ENCODE measurements at places on chromosomes 7 and 10.

- no peak for DNase-seq
These were observed 21.0 kb downstream of the PWWP2B start for GRCh38 chr10:132417957-132418441.

DNA sequence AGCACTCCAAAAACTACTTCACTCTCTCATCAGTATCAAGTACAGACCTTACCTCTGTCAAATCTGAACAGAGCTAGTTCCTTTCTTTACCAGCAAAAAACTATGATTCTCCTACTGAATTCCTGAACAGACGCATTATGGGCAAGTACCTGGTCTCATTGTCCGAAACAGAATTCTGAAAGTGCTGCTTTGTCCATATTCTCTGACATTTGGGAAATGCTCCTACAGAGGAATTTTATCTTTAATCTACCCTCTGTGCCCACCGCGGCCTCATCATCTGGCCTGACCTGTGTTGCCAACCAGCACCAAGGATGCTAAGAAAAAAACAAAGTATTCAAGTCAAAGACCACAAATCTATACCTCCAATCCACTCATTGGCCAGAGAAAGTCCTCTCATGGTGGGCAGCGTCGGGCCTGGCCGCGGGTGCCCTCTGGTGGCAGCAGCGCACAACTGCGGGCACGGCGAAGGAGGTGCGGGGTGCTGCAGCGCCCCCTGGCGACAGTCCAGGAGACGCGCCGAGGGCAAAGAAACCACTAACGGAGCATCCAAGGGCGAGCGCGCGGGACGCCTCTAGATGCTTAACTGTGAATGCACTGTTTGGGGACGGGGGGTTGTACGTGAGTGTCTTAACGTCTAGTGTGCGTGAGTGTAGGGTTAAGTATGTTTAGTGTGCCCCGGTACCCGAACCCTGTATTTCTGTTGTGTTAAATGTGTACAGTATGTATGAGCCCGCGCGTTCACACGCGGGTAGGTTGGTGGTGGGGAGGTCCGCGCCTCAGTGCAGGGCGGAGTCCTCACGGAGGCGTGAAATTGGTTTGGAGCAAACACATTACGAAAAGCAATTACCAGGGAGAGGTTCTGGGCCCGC, 5.0 kb upstream of the GBX1 start:
- peak; percentile 73 for DNase-seq

- no peak for DNase-seq
These were observed 3.3 kb downstream of the NPS start for GRCh38 chr10:127552446-127552845.

DNA sequence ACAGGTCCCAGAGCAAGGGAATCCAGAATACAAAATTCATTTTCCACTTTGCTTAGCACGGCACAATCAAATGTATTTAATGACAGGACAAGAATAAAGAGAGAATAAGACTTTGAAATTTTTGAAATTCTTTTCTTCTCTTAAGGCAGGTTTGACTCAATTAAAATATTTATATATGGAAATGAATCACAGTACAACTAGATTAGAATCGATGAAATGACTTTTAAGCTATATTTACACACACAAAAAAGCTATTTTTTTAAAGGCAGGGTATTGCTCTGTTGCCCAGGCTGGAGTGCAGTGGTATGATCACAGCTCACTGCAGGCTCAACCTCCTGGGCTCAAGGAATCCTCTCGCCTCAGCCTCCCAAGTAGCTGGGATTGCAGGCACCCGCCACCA, 265.4 kb upstream of the SLC26A5 start:
- no peak for DNase-seq

GRCh38 chr10:59687657-59688056, 22.0 kb downstream of the SLC16A9 start:
- no peak for DNase-seq

DNA sequence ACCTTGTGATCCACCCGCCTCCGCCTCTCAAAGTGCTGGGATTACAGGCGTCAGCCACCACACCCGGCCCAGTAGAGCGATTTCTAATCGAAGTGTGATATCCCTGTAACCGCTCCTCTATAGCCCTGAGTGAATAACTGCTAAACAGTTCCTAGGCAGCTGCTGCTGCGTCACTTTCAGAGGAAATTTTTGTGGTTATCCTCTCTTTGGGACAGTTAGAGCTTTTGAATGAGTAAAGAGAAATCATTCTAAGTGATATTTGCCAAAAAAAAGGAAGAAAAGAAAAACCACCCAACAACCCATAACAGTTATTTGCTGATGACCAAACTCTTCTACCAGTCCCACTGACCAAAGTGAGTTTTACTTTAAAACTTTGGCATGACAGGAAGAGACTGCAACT, 59.9 kb downstream of the MKX start:
- DNase-seq = no peak

GRCh38 chr7:16205466-16205865, 215.9 kb downstream of the CRPPA start:
- DNase-seq = no peak

DNA sequence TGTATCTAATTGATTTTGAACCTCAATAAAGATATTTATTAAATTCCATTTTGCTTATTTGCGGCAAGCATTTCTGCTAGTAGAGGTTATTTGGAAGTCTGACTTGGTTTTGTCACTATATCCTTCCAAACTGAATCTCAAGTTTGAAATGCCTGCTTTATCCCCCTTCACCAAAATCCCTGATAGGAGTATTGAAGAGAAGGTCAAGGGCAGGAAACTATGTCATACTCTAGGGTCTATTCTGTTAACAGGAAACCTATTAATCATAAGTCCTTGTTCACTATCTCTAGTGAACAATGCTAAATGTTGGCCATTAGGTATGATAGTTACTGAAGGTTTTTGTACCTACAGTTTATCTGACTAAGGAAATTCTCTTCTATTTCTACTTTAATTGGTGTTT, 11.5 kb downstream of the GNAT3 start:
- no peak for DNase-seq

GRCh38 chr7:128450409-128450808, 5.3 kb upstream of the HILPDA start:
- DNase-seq = no peak

- DNase-seq = no peak
These were observed 32.6 kb upstream of the AGMO start for GRCh38 chr7:15594461-15594860.

- no peak for DNase-seq
These were observed 311.2 kb upstream of the SEMA3D start for GRCh38 chr7:85498031-85498430.

GRCh38 chr7:92061154-92061553, 73.1 kb downstream of the CYP51A1 start:
- DNase-seq = no peak

DNA sequence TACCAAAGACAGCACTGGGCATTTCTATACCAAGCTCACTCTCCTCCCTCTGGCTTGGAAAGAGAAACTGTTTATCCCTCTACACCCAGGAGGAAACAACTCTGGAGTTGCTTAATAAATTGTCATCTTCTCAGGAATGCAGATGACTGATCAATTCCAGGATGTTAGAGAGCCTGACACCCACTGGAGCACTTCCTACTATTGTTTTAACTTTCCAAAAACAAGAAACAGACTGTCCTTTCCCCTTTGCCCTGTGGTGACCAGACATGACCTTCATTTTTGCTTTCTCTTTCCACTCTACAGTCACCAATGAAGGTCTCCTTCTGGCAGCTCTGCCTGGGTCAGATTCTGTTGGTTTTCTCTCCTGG, 19.6 kb downstream of the GIMAP4 start:
- DNase-seq = no peak

- peak; percentile 91 for DNase-seq
These were observed 82.7 kb downstream of the SPAG6 start for GRCh38 chr10:22427890-22428571.

DNA sequence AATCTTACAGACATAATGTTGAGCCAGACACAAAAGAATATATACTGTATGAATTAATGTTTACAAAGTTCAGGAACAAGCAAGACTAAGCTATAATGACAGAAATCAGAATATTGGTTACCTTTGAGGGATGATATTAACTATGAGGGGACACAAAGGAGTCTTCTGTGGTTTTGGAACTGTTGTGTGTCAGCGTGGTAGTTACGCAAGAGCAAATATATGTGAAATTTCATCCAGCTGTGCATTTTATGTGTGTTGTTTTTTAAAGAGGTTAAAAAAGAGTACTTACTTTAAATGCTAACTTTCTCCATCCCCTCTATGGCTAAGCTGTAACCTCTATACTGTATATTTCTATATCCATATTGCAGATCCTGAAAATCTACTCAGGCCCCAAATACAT, 14.9 kb downstream of the SLC25A28 start:
- DNase-seq = no peak

- DNase-seq = peak; percentile 72
These were observed 73.1 kb upstream of the HECW1 start for GRCh38 chr7:43039346-43039745.

GRCh38 chr7:125926621-125927020, 997.0 kb upstream of the POT1 start:
- no peak for DNase-seq

DNA sequence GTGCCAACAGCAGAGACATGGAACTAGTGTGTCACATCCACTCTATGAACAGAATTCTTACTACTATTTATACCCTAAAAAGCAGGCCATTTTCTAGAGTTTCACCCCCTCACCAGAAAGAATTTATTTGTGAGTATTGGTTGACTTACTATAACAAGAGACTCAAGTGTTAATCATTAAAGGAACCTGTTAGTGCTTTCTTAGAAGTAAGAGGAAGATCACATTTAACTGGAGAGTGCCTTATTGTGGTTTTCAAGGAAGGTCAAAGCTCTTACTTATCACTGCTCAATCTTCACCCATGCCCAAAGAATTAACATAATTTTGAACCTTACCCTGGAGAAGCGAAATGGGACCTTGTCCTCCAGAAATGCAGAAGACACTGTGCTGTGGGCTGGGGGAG, 169.3 kb upstream of the PRSS1 start:
- no peak for DNase-seq

- DNase-seq = peak; percentile 94
These were observed 1.8 kb downstream of the PFKFB3 start for GRCh38 chr10:6204341-6205191.

GRCh38 chr10:62047960-62048383, 146.5 kb downstream of the ARID5B start:
- DNase-seq = peak; percentile 73

DNA sequence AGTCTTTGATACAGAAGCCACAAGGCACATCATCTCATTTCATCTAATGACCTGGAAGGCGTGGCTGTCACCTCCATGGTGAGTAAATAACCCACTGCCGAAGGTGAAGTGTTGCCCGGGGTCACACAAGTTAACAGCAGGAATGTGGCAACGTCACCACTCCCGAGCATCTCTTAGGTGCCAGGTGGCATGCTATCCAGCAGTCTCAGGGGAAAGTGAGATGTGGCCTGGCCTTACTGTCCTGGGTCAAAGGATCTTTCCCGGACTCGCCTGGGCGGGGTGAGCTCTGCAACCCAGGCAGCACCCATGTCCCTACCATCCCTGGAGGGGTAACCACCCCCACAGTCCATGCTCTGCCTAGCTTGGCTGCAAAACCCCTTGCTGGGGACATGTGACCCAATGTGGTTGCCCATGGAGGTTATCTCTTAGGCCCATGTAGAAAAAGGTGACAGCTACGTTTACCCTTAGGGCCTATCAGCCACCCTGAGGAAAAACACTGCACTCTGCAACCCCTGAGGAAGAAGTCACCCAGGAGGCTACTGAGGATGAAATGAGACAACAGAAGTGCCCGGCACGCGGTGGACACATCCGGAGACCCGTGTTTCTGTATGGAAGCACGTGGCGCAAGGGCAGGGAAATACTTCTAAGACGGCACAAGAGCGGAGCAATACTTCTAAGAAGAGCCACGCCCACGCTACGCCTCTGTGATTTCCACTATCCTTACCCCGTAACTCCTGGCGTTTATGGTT, 52.0 kb downstream of the BAIAP2L1 start:
- no peak for DNase-seq

DNA sequence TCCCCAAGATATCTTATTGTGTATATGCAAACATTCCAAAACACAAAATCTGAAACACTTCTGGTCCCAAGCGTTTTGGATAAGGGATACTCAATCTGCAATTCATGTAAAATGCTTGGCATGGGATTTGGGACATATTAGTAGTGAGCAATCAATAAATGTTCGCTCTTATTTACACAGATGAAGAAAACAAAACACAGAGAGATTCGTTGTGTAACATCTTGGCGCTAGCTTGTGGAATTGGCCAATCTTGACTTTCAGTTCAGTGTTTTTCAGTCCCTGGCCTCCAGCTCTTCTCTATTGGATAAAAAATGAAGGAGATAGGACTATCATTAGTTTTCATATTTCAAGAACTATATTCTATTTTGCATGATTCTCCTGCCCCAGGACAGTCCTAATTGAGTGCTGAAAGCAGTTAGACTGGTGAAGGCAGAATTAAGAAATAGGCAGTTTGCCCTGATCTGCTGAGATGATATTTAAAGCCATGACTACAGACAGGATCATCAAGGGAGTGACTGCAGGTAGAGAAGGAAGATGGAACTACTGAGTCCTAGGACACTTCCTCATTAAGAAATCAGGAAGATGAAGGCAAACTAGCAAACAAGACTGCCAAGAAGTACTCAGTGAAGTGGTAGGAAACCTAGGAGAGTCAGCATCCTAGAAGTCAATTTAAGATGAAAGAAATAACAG, 1.8 kb downstream of the PNLIPRP3 start:
- DNase-seq = no peak

DNA sequence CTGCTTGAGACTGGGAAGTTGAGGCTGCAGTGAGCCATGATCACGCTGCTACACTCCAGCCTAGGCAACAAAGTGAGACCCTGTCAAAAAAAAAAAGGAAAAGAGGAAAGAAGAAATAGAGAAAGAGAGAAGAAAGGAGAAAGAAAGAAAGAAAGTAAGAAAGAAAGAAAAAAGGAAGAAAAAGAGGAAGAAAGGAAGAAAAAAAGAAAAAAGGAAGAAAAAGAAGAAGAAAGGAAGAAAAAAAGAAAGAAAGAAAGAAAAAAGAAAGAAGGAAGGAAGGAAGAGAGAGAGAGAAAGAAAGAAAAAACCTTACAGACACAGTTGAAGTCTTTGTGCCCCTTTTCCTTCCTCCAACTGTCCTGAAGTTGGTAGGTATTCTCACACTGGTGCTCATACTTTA, 26.6 kb upstream of the LEP start:
- no peak for DNase-seq

GRCh38 chr10:87590705-87591588, 68.7 kb upstream of the PAPSS2 start:
- no peak for DNase-seq

DNA sequence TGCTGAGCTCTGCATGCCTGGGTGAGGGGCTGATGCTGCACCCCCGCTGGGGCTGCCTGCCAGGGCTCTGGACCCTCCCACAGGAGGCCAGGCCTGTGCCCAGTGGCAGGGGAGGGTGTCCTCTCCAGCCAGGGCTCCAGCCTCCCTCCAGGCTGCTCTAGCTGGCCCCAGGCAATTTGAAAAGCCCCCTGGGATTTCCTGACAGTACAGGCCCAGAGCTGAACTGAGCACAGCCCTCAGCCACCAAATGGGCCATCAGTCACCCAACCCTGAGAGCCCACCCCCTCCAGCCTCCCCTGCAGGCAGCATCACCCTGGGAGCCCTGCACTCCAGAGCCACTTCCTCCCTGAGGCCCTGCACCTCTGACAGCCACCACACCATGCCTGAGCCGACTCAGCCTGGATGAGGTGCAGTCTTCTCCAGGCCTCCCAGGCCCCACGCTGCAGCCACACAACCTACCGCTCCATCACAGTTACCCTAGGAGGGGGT, 101.8 kb upstream of the RET start:
- DNase-seq = no peak

- peak; percentile 19 for DNase-seq
These were observed 84.8 kb downstream of the RSU1 start for GRCh38 chr10:16732376-16732775.

- DNase-seq = no peak
These were observed 61.3 kb downstream of the AKR1D1 start for GRCh38 chr7:138137423-138138171.

All from GM23248 (cell line).